ENCODE measurements at places on chromosomes 11 and 22. TPM values are rescaled to one million over a fixed set of nuclear protein-coding genes. Genes with fewer than 3 reads are reported as not detected.

- no peak for DNase-seq
Observed at GRCh38 chr11:75814363-75814676, 690 bp upstream of the UVRAG start.

- peak; percentile 68 for DNase-seq
Observed at GRCh38 chr11:14974515-14975251, 2.5 kb upstream of the CALCA start.

GRCh38 chr11:47529951-47530350 is 23.0 kb downstream of the CELF1 start:
- DNase-seq = no peak

DNA sequence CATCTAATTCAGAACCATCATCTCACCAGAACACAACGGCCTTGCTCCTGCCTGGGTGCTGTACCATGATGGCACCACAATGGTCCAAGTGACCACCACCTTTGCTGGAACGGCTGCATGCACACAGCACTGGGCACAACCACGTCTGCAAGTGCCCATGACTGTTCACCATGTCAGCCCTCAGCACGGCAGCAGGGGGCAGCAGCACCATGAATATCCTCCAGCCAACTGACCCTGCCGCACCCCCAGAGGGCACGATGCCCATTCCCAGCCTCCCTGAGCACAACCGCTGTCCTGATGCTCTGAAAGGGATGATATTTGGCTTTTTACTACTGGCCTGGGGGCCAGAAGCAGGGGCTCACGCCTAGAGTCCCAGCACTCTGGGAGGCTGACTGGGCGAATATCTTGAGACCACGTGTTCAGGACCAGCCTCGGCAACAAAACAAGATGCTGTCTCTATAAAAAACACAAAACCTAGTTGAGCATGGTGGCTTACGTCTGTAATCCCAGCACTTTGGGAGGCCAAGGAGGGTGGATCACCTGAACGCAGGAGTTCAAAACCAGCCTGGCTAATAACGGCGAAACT is 25.7 kb downstream of the DRD4 start:
- DNase-seq = peak; percentile 51

The TRIM49 gene
- total RNA-seq = under 0.01 TPM

- DNase-seq = no peak
Observed at GRCh38 chr22:47673557-47673956, 911.1 kb downstream of the TBC1D22A start.
